ENCODE measurements at places on chromosomes 6 and 20. TPM values are rescaled to one million over a fixed set of nuclear protein-coding genes. Genes with fewer than 3 reads are reported as not detected.

Gene CLDN20
- total RNA-seq = not detected

Gene GNAS-AS1
- not detected for total RNA-seq

GRCh38 chr20:45958593-45958992 is 13.4 kb downstream of the ZNF335 start:
- no peak for DNase-seq

DNA sequence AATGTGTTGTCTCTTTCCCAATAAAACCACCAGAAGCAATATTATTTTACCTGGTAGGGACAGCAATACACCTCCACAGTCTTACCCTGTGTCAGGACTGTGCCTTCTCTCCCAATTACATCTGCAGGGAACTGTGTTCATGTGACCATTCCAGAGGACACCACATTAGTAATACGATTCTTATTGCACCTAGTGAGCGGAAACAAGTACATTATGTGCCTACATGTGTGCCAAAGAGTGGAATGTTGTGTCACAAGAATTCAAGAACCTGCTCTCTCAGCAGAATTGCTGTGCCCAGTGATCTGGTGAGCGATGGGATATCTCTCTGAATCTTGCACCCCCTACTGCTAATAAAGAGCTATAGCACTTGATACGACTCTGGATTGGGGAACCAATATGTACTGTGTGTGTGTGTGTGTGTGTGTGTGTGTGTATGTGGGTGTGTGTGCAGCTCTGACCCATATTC is 57.4 kb upstream of the FOXC1 start:
- no peak for DNase-seq

GRCh38 chr20:2891343-2891742 is 18.1 kb downstream of the PTPRA start:
- DNase-seq = no peak
